Lung (tissue), 17 donors: ENCODE measurements at places on chromosomes 12 and 14.

DNA sequence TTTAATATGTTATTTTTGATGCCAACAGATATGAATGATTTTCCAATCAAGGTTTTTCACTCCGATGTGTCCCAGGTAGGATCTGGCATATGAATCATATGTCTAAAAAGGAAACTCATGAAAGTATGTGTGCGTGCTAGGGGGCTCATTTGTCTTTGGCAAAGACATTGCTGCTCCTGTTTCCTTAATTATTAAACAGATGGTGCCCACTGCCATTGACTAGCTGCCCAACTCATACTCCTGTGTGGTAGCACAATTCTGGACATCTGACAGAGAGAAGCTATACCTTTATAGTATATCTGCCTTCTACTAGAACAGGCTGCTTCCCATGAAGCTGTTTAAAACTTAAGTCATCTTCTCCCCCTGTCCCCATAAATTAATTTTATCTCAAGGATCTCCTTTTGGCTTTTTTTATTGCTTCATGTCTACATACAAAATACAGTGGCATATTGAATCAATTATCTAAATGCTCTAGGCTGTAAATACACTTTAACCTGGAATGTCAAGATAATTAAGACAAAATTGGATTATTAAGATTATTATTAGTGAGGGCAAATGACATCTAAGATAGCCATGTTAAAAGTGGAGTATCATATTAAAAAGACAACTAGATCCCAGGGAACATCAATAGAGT, 1.4 kb upstream of the PDE3A start:
- peaks cover 6% of the 10 kb centered on the region for H3K27me3 ChIP-seq
- H3K4me3 ChIP-seq, result no peak overlapping the region
- no peak overlapping the region for H3K27ac ChIP-seq

DNA sequence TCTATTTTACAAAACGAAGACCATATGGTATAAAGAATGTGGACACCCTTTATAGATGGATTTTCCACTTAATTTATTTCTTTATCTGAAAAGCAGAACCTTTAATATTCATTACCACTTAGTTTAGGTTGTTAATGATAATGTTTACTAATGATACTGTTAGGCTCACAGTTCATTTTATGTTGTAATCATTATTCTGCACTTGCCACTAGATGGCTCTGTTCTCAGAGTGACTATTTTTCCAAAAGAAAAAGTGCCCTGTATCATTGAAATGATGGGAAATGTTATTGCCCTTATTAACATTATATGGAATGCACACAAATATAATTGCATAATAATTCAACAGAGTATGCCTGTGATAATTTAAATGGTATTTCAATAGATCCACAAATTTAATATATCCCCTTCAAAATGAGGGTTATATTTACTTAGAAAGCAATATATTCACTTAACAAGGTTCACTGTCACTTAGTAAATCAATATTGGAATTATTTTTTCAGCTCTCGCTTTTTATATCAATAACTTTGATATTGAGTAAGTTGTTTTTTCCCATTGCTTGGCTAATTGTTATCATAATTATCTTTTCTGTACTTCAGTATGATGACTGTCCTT, 95.7 kb downstream of the PDE3A start:
- H3K27me3 ChIP-seq, result no peaks in the 10 kb centered on the region
- H3K27ac ChIP-seq, result no peak overlapping the region
- H3K4me3 ChIP-seq, result no peak overlapping the region
- H3K36me3 ChIP-seq, result no peaks in the 10 kb centered on the region

GRCh38 chr12:52074971-52075724, 4.4 kb upstream of the SMIM41 start:
- H3K27me3 ChIP-seq, result no peaks in the 10 kb centered on the region
- peaks cover 25% of the 10 kb centered on the region for H3K36me3 ChIP-seq
- H3K27ac ChIP-seq, result no peak overlapping the region
- peaks cover 28% of the 10 kb centered on the region for H3K4me1 ChIP-seq
- DNase-seq, result no peak

- H3K4me3 ChIP-seq, result no peak overlapping the region
- no peaks in the 10 kb centered on the region for H3K27me3 ChIP-seq
- H3K27ac ChIP-seq, result no peak overlapping the region
- no peaks in the 10 kb centered on the region for H3K36me3 ChIP-seq
- DNase-seq, result no peak
Measured at GRCh38 chr14:23633160-23633701, 2.9 kb upstream of the DHRS2 start.

DNA sequence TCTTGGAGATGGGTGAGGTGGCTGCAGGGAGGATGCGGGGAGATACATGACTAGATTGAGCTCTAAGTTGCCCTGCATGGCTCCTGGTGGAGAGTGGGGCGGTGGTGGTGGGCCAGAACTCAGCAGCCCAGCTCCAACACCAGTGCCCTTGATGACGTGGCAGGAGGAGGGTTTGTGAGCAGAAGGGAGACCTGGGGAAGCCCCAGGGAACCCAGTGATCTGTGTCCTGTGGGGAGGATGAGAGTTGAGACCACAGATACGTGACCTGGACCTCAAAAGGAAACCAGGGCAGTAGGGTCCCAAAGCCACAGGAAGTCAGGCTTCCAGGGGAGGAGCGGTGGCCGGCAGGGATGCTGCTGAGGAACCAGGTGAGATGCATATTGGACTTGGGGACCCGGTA, 989.1 kb upstream of the TMEM132C start:
- H3K4me1 ChIP-seq, result no peaks in the 10 kb centered on the region
- H3K4me3 ChIP-seq, result no peak overlapping the region
- no peaks in the 10 kb centered on the region for H3K27me3 ChIP-seq
- DNase-seq, result no peak
- H3K27ac ChIP-seq, result no peak overlapping the region
